ENCODE measurements at places on chromosomes 11 and 22.

GRCh38 chr22:48941033-48941902 lies 886.4 kb downstream of the BRD1 start:
- no peak for DNase-seq

GRCh38 chr11:15896026-15896425 lies 460.3 kb downstream of the SOX6 start:
- no peak for DNase-seq

GRCh38 chr11:61007383-61007955 lies 36.0 kb downstream of the CD6 start:
- no peak for DNase-seq

DNA sequence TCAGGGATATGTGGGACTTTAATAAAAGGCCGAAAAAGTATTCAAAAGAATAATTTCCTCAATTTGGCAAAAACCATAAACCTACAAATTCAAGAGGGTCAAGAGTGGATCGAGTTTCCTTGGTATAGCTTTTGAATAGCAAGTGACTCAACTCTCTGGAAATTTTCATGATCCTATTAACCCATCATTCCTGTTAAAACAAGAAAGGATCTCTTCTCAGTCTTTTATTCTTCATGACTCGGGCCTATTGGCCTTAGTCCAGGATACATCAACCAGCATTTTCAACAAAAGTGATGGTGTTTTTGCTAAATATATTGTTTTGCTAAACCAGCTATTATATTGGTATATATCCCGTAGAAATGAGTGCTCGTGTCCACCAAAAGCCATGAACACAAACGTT lies 110.3 kb downstream of the ATXN10 start:
- no peak for DNase-seq

- no peak for DNase-seq
Measured at GRCh38 chr11:75223954-75224643, 16.5 kb upstream of the TPBGL start.

GRCh38 chr22:23685205-23685784 lies 5.5 kb upstream of the RGL4 start:
- DNase-seq: no peak

DNA sequence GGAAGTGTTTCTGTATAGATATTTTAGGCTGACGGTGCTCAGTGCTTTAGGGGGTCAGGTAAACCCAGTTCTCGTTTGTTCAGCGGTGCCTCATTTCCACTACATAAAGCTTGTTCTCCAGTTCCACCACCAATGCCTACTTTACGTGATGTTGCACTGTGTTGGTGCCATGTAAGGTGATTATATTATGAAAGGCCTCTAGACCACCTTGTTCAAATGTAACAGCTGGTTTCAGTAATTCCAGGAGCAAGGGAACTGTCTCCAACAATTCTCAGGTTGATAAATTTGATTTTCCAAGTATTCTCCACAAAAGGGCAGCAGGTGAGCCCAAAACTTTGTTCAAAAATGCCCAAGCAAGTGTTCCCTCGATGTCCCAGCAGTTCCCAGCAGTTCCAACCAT lies 83.7 kb upstream of the SEPTIN5 start:
- DNase-seq: no peak

GRCh38 chr11:106943089-106943488 lies 75.2 kb downstream of the GUCY1A2 start:
- DNase-seq: no peak

DNA sequence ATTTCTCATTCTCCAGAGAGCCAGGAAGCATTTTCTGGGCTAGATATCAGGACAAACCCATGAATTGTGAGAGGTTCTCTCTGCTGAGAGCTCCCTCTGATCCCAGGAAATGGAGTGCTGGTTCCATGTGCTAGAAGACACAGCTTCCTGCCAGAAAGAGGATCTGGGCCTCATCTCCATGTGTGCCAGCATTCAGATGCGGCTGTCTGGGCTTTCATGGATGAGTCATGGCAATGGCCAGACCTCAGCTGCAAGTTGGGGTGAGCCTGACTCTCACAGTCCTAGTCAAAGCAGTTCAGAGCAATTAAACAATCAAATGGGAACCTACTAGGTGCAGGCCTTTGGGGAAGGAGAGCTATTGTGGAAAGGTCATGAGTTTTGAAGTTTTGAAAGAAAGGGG lies 82.3 kb upstream of the EED start:
- DNase-seq: no peak

- DNase-seq: no peak
Measured at GRCh38 chr22:28030473-28030872, 111.4 kb upstream of the PITPNB start.

GRCh38 chr11:101348786-101349185 lies 219.2 kb upstream of the PGR start:
- DNase-seq: no peak

DNA sequence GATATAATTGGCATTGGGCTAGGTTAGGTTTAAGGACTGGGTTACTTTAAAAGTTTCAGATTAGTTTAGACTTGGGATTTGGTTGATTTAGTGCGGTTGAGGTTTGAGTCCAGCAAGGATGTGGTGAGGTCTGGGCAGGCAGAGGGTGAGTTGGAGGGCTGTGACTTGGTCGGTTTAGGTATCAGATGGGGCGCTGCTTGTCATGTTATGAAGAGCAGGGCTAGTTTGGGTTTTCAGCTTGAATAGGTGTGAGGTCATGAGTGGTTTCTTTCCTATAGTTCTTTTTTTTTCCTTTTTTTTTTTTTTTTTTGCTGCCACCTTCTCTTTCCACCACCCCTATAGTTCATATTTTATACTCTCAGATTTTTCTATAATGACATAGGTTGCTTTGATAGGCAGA lies 4.8 kb downstream of the CLCF1 start:
- no peak for DNase-seq

GRCh38 chr22:16955678-16956210 lies 52.3 kb downstream of the GAB4 start:
- DNase-seq: no peak

DNA sequence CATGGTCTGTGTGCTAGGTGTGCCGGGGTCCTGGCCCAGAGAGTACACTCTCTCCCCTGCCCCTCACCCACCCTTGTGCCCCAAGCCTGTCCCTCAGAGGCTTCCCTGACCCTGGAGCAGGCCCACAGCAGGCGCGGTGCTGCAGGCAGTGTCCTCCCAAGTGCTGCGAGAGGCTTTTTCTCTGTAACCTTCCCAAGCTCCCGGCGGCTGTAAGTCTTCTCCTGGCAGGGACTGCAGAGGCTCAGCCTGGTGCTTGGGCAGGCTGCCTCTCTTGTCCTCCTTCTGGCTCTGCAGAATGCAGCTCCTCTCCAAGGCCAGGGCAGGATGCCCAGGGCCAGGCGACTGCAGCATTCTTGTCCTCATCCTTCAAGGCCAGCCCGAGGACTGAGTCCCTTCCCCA lies 15.9 kb downstream of the RFPL1 start:
- no peak for DNase-seq

DNA sequence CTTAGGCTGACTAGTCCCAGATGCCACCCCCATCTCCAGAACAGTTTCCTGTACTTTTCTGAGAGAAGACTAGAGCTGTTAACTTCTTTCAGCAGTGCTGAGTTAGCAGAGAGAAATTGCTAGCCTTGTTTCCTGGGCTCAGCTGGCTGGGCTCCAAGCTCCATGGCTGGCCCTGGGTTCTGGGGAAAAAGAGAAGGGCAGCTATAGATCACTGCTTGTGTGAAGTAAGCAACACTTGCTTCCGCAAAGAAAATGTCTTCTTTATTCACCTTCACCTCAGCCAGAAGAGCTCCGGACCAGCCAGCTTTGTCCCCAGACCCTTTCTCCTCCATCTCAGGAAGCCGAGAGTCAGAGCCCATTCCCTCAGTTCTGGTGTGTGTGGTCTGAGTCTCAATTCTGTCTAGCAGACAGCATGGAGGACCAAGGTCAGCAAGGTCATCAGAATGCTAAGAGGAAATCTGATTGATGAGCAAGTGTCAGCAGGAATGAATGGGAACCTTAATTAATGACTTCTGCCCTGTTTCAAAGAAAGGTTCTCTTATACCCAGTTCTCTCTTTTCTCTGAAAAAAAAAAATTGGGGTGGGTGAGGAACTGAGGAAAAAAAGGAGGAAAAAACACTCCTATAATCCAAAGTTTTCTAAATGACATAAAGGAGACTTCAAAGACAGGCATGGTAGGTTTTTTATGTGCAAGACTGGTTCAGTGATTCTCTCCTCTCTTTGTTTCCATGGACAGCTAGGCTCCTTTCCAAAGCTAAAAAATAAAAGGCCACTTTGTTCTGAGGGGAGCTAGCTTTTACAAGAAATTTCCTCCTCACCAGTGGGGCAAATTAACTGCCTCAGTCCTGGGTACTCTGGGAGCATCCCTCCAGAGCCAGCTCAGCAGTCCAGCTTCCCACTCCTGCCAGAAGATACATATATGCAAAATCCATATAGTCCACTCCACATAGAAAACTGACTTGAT lies 63.6 kb upstream of the FAM181B start:
- DNase-seq: no peak

DNA sequence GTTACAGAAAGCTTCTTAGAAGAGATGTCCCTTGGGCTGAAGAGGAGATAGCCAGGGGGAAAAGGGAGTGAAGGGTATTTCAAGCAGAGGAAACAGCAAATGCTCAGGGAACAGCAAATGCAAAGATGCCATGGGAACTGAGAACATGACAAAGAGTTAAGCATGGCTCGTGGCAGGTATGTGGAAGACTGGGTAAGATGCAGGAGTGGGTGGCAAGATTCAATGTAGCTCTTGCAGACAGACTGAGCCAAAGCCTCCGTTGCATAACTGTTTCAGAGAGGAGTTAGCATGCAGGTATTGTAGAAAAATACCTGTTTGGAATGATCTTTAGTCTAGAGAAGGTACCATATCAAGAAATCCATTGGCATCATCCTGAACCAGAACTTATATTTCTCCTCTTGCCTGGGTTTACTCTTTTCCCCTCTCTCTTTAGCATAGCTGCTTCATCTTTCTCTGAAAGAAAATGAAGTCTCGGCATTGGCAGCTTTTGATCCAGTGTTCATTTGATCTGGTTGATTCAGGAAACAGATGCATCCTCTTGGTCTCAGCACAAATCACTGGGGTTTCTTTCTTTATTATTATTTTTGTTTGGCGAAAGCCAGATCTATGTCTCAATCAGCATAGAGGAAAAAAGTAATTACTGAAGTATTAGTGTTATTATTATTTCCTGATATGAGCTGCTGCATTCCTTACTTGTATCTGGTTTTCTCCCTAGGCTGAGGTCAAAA lies 41.7 kb upstream of the NUP160 start:
- DNase-seq: no peak

- no peak for DNase-seq
Measured at GRCh38 chr11:67530282-67530592, 7.0 kb upstream of the CABP2 start.

- DNase-seq: no peak
Measured at GRCh38 chr11:11669233-11669846, 47.5 kb upstream of the GALNT18 start.

DNA sequence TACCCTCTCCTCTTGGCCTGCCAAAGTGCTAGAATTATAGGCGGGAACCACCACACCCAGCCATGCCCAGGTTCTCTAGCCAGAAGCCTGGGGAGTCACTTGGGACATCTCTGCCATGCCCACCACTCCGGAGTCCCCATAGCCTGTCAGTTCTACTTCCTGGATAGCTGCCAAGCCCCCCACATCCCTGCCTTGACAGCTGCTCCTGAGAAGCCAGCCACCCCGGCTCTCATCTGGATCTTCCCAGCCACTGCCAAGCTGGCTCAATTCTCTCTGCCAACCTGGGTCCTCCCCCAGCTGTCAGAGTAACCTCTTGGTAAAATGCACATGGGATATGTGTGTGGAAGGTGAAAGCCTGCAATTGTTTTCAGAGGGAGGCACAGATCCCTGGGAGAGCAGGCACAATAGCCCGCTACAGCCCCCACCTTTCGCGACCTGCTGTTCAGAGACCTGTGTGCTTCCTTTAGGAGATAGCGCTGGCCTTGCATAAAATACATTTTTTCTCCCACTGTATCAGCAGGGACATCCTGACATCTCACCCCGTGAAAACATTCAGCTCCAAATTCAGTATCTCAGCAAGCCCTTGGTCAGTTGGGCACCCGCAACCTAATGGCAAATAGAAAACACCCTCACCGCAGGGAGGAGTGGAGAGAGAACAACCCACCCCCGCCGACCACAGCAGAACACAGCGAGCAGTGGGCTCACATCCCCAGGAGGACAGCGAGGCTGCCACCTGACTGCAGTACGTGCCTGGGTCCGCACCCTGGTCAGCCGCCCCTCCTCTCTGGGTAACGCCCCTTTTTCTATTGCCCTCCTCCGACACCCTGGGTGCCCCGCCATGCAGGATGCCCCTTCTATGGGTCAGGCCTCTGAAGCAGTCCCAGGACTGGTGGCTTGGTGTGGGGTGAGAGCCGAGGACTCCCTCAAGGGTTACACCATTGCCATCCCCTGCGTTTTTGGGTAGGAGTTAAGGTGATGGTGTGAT lies 1342.2 kb downstream of the BRD1 start:
- DNase-seq: no peak

- DNase-seq: peak; percentile 75
Measured at GRCh38 chr11:46529095-46529905, 64.5 kb downstream of the AMBRA1 start.

DNA sequence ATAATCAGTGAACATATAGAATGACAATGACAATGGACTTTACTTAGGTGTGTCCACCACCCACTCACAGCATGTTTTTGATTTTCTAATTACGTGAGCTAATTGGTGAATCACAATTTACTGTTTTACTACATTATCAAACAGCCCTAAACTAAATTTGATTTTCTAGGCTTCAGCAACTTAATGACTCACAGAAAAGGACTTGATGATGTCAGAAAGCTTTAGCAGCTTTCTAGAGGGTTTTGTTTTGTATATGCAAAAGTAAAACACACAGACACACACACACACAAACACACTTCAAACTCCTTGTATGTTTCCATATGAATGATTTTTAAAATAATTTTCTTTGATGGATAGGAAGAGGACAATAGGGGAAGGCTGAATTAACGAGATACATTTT lies 878.6 kb upstream of the CCDC90B start:
- no peak for DNase-seq

DNA sequence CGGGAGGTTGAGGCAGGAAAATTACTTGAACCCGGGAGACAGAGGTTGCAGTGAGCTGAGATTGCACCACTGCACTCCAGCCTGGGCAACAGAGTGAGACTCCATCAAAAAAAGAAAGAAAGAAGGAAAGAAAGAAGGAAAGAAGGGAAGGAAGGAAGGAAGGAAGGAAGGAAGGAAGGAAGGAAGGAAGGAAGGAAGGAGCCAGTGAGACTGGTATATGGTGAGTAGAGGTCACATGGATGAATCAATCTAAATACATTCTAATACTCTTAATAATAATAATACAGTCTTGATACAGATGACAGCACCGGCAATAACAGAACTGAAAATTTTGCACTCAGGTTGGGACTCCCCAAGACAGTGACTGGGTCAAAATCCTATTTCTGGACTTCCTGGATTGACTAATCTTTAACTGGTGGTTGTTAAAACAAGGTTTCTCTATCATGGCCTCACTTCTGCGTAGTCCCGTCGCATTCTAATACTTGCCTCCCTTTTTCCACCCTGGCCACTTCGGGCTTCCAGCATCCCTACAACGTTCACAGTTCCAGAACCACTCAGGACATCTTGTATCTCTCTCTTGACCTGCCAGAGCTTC lies 53.5 kb upstream of the EIF3M start:
- DNase-seq: no peak

DNA sequence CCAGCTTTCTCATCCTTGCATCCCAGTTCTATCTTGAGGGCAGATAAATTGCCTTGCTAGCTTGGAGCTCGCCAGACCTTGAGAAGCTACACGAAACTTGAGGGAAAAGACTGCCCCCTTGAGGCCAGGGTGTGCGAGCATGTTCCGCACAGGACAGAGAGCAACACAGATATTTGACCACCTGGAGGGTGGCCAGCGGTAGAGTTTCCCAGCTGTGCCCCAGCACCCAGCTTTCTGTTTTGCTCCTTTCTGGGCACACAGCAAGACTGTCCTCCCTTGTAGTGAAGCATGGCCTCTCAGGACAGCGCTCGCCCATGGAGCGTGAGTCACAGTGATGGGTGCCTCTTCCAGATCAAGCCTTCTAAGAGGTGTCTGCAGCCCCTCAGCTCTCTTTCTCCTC lies 23.5 kb downstream of the SPATA19 start:
- DNase-seq: no peak

Measured in CD4-positive, alpha-beta T cell treated with Interleukin-4 for 4 hours (primary cell).